ENCODE measurements at places on chromosomes 2 and 18. TPM values are rescaled to one million over a fixed set of nuclear protein-coding genes. Genes with fewer than 3 reads are reported as not detected.

The TUBA3E gene
- 1.3 TPM for total RNA-seq

The GLS gene
- 76.0 TPM for total RNA-seq

The C2orf66 gene
- total RNA-seq, result 0.20 TPM

The CD8B gene
- total RNA-seq, result not detected

The PLEKHM3 gene
- total RNA-seq, result 13.7 TPM

The GCG gene
- 0.24 TPM for total RNA-seq

The LYG1 gene
- 1.0 TPM for total RNA-seq

GRCh38 chr18:13401404-13401803 is 182.8 kb downstream of the LDLRAD4 start:
- no peak for DNase-seq

- no peak for DNase-seq
Measured at GRCh38 chr2:172455121-172455515, 27.7 kb downstream of the ITGA6 start.

DNA sequence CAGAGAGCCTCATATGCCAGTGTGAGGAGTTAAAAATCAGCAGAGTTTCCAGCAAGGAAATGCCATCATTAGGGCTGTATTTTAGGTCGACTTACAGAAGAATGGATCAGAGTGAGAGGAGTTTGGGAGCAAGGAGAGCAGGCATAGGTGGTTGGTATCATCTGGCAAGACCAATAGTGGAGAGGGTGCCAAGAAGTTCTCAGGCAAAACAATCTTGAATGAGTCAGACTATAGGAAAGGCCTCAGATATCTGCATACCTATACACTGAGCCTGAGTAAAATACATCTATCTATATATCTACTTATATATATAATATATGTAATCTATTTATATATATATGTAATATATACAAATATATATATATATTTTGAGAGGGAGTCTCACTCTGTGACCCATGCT is 57.3 kb downstream of the TMEFF2 start:
- no peak for DNase-seq

DNA sequence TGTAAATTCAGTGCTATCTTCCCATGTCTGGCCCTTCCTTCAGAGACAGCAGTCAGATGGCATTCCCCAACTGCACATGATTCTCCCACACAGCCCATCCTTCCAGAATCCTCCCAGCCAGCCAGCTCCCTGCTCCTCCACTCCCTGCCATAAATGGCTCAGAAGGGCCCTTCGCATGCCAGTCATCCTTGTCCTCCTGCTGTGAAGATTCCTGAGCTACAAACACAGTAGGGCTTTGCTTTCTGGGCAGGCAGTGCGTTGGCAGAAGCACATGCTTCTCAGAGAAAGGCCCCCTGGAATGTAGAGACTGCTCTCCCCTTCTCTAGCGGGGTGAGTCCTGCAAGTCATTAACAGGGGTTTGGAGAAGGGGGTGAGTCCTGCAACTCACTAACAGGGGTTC is 71.9 kb downstream of the TEX51 start:
- no peak for DNase-seq

GRCh38 chr18:58495634-58496033 is 133.3 kb downstream of the ALPK2 start:
- DNase-seq, result no peak

DNA sequence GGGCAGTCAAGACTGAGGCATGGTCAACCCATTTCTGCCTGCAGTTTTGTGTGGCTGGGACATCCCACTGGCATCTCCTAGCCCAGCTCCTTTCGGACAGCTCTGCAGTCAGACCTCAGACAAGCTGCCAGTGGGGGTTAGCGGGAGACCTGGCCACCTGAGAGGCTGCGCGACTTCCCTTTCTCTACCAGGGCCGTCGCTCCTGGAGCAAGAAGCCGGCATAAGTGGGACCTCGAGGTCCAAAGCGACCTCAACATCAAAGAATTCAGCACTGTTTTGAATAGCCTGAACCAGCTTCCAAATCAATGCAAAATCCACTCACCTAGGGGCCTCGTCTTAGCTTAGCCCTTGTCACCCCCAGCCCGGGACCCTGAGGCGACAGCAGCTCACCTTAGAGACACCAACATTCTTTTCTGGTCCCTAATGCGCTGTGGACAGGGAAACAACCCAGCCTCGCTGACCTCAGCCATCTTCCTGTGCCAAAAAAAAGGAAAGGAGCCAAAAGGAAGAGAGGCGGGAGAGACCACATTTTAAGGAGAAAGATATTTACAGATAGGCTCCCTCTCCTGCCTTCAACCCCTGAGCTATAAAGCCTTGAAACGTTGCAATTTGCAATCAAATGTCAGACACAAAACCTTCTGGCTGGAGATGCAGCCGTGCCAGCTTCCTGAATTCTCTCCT is 81.2 kb downstream of the GFPT1 start:
- no peak for DNase-seq

Measured in ovary (tissue), 10 donors.